ENCODE measurements at places on chromosomes 5 and 9. TPM values are rescaled to one million over a fixed set of nuclear protein-coding genes. Genes with fewer than 3 reads are reported as not detected.

DNA sequence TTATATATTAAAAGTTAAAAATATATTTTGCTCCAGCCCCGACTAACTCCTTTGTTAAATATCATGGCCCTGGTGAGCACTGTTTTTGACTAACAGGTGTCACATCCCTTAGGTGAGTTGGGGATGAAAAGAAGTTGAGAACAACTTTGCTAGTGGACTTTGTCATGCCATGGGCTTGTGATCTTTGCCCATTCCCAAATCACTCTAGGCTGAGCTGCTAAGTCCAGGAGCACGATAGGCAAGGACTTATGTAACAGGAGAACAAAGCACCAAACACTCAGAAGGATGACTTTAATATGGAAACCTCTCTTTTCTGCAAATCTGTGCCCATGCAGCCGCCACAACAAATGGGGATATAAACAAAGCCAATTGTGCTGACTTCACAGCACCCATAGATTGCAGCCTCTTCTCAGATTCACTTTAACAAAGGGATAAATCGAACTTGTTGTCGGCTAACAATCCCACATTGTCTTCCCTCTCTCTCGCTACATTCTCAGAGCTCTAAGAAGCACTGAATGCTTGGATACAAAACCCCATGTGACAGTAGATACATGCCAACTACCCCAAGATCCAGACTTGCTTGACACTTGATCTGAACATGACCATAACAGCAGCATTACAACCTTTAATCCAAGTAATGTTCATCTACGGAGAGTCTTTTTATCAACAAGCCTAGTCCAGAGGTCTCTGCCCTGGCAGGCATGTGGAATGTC is 86.8 kb upstream of the CD180 start:
- no peaks in the 10 kb centered on the region for H3K36me3 ChIP-seq
- H3K27me3 ChIP-seq = no peaks in the 10 kb centered on the region
- no peak for DNase-seq

DNA sequence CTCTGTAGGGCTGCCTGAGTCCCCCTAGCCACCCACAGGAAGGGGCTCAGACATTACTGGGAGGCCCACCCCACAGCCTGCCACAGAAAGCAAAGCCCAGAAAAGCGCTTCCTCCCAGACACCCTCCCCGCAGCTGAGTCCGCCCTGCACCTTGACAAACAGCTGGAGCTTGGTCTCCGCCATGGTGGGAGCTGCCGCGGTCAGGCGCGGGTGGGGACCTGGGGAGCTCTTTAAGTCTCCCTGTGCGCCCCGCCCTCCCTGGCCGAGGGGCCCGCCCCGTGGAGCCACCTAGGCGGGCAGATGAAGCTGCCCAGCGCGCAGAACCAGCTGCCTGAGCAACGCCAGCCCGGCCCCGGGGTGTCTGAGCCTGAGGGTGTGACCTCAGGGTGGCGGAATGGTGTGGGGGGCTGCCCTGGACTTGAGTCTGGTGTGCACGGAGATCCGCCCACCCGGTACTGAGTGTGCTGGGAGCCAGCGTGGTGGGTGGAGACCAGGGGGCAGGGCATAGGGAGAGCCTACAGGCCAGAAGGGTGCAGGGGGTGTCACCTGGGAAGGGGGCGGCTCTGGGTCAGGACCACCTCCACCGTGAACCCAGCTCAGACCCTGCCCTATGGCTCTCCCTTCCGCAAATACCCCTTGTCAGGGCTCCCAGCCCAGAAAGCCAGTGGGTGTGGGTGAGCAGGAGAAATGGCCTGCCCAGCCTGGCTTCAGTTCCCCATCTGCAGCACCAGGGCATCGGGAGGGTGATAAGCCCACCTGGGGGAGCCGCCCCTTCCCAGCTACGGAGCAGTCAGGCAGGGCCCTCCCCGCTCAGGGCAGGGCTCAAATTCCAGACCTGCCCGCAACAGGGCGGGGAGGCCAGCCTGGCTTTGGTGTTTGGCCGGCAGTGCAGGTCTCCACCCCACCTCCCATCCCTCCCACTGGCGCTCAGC is at the start of gene CLIC3:
CLIC3 (minus strand) TSS at position 208 of the 932 bp plus-strand sequence; CDS start at position 183, 25 bp downstream.
- H3K27ac ChIP-seq = peak within 1 kb of the TSS; percentile 54
- no peak for DNase-seq
- no peaks in the 10 kb centered on the region for H3K27me3 ChIP-seq
- peaks cover 37% of the 10 kb centered on the region for H3K4me1 ChIP-seq

PKN3 gene
- total RNA-seq = 4.4 TPM

ARID3C gene
- not detected for total RNA-seq

ALDH7A1 gene
- total RNA-seq = 17.6 TPM

LRRC19 gene
- total RNA-seq = not detected

Measured in thoracic aorta (tissue), 2 donors.